ENCODE measurements at places on chromosomes 12 and 14.

DNA sequence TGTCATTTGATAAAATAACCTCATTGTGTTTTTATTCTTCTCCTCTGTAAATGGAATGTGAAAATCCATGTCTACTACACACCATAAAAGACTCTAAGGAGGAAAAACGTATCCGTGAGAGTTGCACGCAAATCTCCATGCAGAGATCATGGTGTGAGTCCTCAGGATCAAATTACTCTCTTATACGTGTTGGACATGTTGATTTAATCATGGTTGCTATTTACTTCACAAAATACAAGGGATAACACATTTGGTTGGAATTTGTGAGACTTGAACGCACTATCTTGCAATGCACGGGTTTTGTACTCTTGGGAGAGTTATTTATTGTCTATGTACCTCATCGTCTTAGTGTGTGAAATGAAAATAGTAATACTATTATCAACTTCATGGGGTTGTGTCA is 128.0 kb upstream of the RASSF8 start:
- no peak for DNase-seq

DNA sequence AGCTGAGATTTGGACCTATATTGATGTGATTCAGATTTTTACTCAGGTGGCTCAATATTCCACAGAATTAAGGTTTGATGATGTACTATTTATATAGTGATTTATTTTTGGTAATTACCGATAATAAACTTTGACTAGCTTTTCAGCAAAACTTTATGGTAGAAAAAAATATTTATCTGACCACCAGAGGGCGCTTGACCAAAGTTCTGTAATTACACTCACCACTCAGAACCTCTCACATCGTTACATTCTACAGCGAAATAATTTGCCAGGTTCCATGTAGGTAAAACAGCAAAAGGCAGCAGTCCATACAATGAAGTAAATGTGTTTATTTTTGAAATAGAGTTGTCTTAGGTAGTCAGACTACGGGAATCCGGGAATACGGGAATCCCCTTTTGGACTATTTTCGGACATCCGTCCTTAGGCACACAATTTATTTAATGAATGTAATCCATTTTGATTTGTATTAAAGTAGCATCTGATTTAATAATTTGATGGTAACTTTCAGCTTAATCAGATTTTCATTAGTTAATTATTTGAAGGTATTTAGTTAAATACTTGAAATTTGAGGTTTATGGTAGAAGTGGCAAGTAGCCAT is 143.0 kb upstream of the DDHD1 start:
- DNase-seq = no peak

- no peak for DNase-seq
These were observed 92.5 kb downstream of the DPF3 start for GRCh38 chr14:72801381-72801812.

- DNase-seq = no peak
These were observed 288.4 kb downstream of the GXYLT1 start for GRCh38 chr12:41856228-41856627.

All from NCI-H187 treated with DMSO at 0.1 percent for 48 hours (cell line).